ENCODE measurements at places on chromosomes 12 and 14. TPM values are rescaled to one million over a fixed set of nuclear protein-coding genes. Genes with fewer than 3 reads are reported as not detected.

GRCh38 chr14:37816743-37817295 lies 221.4 kb downstream of the TTC6 start:
- DNase-seq: no peak

PIWIL1 gene
- polyA plus RNA-seq: not detected

DNA sequence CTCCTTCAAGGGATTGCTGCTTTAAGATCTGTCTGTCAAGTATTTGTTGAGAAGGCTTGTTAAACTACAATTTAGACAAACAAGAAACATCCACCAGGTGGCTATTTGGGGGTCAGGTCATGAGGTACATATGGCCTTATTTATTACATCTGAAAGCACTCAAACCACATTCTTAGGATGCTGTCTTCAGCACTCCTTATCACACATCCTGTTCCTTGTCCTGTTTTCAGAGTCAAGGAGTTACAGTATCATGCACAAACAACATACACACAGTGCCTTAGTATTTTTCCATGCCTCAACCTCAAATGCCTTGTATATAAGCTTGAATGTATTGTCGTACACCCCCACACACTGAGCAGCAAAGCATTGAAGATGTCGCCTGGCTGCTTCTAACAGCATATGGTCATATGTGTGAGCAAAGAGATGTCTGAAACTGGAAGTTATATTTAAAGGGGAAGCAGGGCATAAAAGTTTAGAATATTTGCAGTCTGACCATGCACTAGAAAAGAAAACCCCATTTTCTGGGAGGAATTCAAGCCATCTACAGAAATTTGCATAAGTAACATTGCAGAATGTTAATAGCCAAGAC lies 83.8 kb downstream of the KCNMB4 start:
- DNase-seq: no peak

DNA sequence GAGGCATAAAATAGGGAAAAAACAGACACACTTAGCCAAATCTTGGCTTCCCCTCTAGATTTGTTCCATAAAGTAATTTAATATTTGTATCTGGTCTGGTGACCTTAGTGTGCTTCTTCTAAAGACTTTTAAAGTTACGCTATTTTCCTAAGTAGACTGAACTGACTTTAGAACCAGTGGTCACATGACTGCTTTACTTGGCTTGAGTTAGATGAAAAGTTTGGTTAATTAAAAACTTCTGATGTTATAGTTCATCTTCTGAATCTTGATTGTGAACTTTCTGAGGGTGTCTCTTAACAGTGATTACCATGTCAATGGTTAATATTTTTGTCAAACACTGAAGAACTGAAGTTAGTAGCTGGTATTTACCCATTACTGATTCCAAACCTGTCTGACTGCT lies 2.6 kb downstream of the BBS10 start:
- no peak for DNase-seq

DNA sequence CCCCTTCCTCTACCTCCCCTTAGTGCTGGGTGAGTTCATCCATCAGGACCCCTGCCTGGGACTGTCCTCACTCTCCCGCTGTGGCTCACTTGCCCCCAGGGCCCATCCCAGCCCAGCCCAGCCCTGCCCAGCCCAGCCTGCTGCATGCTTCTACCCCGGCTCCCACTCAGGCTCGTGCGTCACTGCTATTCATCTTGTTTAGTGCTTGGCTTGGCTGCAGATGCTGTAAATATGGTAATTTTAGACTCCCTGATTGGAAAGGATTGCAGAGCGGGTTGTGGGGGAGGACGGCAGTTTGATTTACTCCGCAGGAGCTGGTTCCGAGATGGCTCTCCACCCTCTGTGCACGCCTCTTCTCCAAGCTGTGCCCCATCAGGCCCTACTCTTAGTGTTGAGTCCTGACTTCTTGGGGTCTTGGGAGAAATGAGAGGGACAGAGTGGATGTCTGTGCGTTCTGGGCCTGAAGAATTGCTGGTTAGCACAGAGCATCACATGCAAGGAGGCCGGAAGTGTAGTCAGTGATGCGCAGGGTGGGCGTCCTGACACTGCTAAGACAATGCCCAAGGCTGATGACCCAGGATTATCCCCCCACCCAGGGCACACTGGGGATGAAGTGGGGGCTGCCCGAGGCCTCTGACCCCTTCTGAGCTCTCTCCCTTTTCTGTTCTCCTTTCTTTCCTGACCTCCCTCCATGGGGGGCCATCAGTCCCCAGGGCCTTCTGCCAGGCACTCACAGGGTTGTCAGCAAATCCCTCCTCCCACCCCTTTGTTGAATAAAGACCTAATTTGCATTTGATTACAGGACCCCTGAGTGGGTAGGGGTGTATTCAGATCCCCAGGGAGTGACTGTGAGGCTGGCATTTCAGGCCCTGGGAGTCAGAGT lies 244.4 kb downstream of the ZFP36L1 start:
- DNase-seq: peak; percentile 93
